ENCODE measurements at places on chromosomes 11 and 22. TPM values are rescaled to one million over a fixed set of nuclear protein-coding genes. Genes with fewer than 3 reads are reported as not detected.

Gene UPK3A
- total RNA-seq: not detected

Gene LIF
- total RNA-seq: 9.1 TPM

Gene USH1C
- total RNA-seq: 81.7 TPM

DNA sequence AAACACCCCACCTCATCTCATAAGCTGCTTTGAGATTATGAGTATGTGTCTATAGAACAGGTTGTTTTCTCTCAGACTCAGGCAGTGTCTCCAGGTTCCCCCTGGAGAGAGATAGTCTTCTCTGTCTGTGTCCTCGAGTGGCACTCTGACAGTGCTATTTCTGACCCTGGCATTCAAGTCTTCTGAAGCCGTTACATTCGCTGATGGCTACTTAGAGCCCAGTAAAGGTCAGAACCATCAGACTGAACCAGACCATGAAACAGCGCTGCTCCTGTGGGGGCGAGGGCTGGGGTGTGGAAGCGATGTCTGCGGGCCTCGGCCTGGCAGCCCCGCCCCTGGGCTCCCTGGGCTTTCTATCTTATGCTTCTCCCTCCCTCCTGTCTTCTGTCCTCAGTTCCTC is 23.5 kb downstream of the SHISA8 start:
- no peak for DNase-seq

DNA sequence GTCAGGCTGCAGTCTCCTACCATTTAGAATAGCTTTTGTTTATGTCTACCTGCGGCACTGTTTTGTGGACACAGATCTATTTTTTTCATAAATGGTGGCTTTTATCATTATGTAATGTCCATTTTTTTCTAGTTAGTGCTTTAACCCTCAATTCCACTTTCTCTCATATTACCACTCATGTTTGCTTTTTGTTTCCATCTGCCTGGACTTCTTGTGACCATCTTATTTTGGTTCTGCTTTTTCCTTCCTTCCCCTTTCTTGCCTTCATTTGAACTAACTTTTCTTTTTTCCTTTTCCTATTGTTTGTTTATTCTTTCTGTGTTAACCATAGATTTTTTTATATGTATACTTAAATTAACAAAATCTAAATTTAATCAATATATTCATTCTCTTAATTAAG is 98.5 kb upstream of the SLC22A12 start:
- DNase-seq: no peak

DNA sequence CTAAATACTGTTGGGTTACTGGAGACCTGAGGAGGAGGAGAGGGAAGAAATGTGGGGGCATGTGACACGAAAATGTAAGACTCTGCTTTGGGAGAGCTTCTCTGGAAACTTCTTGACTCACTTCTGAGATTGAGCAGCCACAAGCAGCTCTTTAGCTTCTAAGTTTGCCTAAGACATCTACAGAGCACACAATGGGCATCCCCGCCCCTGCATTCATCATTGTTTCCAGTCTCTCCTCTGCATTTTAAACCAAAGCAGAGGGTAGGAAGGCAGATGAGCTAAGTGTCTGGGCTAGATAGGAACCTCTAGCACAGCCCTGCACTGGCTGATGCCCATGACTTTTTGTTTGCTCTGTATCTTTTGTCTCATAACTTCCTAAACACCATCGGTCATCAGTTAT is 2.1 kb upstream of the OR52D1 start:
- DNase-seq: no peak

DNA sequence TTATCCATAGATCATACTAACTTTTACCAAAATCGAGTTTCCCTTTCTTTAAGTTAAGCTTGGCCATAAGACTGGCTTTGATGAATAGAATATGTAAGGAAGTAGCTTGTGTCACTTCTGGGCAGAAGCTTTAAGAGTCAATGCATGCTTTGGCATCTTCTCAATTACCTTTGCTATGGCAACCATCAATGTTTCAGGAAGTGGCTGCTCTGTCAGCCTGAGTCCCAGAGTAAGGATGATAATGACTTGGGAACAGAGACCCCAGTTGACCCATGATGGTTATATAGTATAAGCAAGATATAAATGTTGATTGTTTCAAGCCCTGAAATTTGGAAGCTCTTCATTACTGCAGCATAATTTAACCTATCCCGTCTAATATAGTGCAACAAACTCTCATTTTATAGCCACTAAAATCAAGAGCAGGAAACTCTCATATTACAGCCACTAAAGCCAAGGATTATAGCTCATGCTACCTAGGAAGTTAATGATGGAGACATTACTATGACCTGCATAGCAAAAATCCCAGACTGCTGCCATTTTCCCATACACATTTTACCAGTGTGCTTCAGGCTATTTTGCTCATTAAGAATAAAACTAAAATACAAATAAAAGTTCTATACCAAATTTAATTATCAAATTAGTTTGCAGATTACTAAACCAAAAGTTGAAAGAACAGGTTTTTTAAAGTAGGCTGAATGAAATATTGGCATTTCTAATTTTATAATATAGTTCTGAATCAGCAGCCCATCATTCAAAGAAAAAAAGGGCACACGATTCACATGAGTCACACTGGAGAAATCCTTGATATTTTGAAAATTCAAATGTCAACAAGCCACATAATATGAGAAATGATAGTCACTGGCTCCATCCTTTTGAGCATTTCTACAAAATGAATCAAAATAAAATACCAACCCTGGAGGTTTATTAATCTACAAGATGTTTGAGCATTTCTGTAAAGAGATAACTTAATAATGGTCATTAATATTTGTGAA is 23.8 kb downstream of the FSHB start:
- no peak for DNase-seq

DNA sequence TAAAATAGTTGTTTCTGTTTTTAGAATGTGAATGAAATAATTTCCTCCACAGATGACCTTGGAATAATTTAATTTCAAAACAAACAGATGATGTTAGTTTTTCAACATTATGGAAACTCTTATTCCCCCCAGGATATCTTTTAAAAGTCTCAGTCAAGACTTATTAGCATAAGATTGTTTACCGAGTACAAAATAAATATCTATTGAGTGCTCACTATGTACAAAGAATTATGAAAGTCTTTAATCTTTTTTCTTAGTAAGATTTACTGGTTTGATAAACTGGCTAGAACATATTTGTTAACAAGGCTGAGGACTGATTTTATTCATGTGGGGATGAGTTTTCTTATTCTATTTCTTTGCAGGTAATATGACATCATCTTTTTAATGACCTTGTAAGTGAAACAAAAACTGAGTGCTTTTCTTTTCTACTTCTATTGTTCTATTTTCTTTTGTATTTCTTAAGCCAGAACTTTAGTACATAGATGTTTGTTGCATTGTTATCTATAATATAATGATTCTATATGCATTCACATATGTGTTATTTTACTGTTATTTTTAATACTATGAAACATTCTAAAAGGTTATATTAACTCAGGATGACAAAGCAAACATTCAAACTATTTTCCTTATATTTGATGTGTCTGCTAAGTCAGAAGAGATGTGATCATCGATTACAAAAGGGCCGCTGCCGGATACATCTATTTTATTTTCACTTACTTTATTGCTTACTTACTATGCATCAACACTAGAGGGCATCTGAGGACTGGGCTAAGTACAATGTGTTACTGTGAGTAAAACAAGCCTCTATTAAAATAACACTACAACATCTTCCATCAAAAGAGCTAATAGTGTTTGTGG is 111.0 kb upstream of the ARHGAP42 start:
- DNase-seq: no peak

- no peak for DNase-seq
Measured at GRCh38 chr22:19691007-19691720, 23.1 kb upstream of the SEPTIN5 start.

- no peak for DNase-seq
Measured at GRCh38 chr11:57776031-57776521, 14.5 kb downstream of the CTNND1 start.

- no peak for DNase-seq
Measured at GRCh38 chr22:44089717-44090570, 65.8 kb downstream of the PARVB start.
